ENCODE measurements at places on chromosomes 7 and 10.

GRCh38 chr10:96688789-96689188, 31.5 kb downstream of the PIK3AP1 start:
- DNase-seq: no peak

DNA sequence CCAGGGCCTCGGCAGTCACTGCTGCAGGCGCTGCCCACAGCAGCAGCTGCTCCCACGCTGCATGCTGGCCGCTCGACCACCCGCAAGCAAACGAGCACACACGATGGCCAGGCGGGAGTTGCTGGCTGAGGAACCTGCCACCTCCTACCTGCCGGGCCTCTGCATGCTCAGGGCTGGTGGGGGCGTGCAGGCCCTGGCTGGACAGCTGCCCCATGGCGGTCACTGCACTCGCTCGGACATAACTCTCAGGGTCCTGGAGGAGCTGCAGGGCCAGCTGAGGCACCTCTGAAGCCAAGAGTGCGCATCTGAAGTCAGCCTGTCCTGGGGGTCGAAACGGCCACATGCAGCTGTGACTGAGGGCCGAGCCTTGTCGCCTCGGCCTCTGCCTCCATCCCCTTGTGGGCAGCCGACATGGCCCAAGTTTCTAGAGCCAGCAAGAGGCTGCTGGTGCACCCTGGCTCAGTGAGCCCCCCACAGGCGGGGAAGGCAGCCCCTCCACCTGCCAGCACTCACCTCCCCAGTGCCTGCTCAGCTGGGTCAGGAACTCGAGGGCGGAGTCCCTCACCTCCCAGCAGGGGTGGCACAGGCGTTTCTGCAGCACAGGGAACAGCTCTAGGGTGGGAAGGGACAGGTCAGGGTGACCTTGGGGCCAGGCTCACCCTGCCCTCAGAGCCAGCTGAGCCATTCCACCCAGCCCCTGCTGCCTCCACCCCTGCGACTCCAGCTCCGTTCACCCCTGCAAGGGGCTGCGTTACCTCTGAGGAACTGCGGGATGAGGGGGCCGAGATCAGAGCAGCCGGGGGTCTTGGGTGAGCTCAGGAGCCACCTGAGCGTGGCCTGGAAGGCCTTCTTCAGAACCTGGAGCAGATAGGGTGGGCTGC, 16.1 kb downstream of the BRAT1 start:
- no peak for DNase-seq

GRCh38 chr7:779480-779879, 52.4 kb upstream of the PRKAR1B start:
- no peak for DNase-seq

DNA sequence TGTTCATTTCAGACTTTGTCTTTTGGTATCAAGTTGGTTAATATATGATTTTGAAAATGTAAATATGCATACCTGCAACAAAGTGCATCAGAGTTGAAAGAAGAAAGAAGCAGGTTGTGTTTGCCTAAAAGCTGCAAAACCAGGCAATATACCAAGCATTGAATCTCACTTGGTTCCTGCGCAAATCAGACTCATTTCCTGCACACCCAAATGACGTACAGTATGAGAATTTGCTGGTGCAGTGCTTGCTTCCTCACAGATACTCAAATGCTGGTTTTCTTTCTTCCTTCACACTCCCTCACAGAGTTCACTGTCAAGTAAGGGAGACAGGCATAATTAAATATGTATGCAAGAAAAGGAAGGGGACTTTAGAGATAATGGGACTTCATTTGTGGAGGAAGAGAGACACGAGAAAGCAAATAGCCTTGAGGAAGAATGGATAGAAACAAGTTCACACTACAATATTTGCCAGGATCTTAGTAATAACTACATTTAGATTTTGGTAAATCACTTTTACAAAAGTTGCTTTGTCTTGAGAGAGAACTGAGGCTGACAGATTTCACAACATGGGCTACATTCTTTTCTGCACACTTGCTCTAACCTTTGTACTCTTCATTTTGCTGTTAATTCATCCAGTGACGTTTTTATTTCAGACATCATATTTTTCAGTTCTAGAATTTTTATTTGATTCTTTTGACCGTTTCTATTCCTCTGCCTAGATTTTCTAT, 56.9 kb upstream of the AOAH start:
- no peak for DNase-seq

DNA sequence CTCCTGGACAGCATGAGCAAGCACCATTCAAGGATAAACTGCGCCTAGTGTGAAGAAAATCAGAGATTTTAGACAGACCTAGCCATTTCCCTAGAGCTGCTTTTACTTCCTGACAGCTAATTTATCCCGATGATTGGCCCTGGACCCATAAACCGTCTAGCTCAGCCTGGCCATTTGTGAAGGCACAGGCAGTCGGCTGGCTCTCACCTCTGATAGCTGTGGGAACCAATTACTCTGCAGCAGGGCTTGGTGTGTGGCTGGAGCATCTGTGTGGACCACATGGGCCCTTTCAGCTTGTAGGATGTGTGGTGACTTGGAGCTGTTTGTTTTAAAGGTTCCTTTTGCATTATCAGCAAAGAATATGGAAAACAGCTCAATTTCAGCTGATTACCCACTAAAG, 111.1 kb upstream of the NPY start:
- no peak for DNase-seq

GRCh38 chr10:59033622-59034021, 142.8 kb upstream of the PHYHIPL start:
- DNase-seq: no peak

DNA sequence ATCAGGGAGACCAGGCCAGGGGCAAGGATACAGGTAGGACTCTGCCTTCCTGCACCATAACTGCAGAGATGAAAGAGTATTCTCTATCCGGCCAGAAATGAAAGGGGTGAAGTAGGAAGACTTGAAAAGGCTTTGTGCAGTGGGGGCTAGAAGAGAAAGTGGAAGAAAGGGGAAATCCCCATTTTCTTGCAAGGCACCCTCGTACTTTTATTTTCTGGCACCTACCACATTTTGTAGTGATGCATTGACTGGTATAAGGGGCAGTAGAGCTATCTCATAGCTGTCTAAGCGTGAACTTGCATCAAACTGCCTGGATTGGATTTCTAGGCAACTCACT, 752 bp upstream of the CAMK2G start:
- no peak for DNase-seq

DNA sequence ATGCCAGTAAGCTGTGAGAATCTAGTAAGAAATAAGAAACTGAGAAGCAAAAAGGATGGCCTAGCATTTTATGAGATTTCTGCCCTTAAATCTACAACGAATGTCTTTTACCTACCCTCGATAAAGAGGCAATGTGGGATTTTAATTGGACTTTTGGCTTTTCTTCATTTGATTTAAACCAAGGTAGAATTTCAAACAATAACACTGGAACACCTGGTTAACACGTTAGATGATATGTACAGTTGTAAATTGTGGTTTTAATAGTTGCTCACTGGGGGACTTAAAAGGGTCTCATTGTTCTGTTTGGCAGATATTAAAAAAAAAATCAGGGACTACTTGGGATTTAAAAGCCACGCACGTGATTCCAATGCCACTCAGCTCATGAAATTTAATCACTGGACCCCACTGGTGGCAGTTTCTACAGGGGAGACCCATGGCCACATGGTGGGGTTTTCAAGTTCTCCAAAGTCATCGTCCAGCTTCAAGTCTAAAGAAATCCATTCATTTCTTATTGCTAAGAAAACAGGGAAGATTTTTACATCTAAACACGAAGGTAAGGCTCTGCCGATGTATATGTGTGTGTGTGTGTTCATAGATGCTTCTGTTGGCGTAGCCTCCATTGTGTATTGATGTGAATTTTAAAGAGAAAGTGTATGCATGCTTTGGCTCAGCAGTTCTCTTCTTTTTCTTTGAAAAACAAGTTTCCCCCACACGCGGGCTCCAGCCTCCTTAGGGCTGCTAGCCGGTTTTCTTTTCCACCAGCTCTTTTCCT, 588.6 kb upstream of the MKI67 start:
- DNase-seq: no peak

- no peak for DNase-seq
These were observed 63.5 kb downstream of the CALD1 start for GRCh38 chr7:134842886-134843430.

GRCh38 chr10:76887223-76888010, 750.2 kb downstream of the KCNMA1 start:
- DNase-seq: no peak

- no peak for DNase-seq
These were observed 340.6 kb upstream of the ZMIZ1 start for GRCh38 chr10:78728176-78728575.

GRCh38 chr10:88883448-88883809, 3.4 kb downstream of the STAMBPL1 start:
- DNase-seq: no peak

- no peak for DNase-seq
These were observed 408.2 kb upstream of the AUTS2 start for GRCh38 chr7:69190025-69190424.

- DNase-seq: no peak
These were observed 425.8 kb upstream of the AUTS2 start for GRCh38 chr7:69172357-69173077.

DNA sequence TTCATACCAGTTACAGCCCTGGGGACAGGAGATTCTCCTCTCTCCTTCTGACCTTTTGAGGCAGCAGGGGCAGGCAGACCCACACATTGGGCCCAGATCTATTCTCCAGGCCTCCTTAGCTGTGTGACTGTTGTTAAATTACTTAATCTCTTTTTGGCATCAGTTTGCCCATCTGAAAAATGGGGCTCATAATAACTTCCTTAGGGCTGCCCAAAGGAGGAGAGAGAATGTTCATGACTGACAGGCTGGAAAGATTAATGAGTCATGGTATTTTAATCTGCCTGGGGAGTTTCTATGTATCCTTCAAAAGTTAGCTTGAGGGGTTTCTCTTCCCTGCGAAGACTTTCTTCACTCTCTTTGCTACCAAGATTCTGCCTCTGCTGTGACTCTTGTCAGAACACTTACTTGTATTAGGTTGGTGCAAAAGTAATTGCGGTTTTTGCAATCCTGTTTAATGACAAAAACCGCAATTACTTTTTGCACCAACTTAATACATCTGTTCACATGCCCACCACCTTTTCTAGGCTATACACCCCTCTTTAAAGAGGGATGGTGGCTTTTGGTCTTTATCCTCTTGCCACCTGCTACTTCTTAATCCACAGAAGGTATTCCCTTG, 83.4 kb downstream of the ARID5B start:
- no peak for DNase-seq

GRCh38 chr10:102175415-102175814, 23.2 kb downstream of the NOLC1 start:
- DNase-seq: no peak

- DNase-seq: no peak
These were observed 18.5 kb downstream of the CFAP70 start for GRCh38 chr10:73340121-73340520.

GRCh38 chr7:114070246-114070645, 151.4 kb upstream of the PPP1R3A start:
- no peak for DNase-seq

- DNase-seq: no peak
These were observed 803.0 kb downstream of the GRM8 start for GRCh38 chr7:126449611-126450268.

GRCh38 chr7:52085610-52086009, 769.0 kb upstream of the COBL start:
- no peak for DNase-seq

DNA sequence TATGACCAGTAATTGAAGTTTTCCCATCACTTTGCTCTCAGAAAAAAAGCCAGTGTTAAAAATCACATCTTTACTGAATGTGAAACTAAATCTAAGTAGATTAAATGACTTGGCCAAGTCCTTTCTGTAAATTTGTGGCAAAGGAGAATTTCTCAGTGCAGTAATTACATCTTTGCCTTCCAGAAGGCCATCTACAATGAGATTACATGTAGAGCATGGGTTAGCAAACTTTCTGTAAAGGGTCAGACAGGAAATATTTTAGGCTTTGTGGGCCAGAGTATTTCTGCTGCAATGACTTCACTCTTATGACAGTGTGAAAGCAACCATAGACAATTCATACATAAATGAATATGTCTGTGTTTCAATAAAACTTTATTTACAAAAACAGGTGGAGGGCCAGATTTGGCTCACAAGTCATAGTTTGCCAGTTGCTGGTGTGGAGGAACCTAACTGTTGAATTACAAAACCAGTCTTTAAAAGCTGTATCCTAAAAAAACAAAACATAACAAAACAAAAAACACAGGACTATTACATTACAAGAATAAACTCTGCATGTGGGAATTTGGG, 191.0 kb downstream of the TAX1BP1 start:
- no peak for DNase-seq

GRCh38 chr7:3957472-3958108, 656.5 kb downstream of the SDK1 start:
- no peak for DNase-seq

- DNase-seq: no peak
These were observed 35.7 kb downstream of the AGK start for GRCh38 chr7:141586878-141587277.

- DNase-seq: no peak
These were observed 59.8 kb upstream of the PDSS1 start for GRCh38 chr10:26637521-26638275.

GRCh38 chr7:77831481-77831880, 32.9 kb downstream of the PHTF2 start:
- DNase-seq: no peak

DNA sequence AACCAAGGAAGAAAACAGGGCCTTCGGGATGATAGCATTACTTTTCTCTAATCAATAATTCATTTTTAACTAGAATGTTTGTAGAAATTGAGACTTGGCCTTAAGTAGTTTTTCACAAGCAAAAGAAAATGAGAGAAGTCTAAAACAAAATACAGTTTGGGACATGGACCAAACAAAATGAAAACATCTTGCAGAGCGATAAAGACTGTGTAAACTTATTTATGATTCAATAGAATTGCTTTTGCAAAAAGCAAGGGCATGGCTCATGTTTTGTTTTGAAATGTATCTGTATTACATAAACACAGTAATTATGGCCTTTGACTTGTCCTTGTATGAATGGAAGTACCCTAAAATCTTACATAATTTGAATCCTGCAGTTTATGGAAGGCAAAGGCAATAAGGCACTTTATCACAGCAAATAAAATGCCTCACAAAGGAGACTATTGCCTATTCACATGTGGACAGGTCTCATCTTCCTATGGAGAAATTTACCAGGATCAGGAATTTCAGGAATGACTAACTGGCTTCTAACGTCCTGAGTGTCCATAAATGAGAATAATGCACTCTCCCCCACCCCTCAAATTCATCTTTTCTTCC, 295.2 kb downstream of the PTEN start:
- DNase-seq: no peak

Data from caudate nucleus (tissue), 63 donors.